Keratinocyte (primary cell): ENCODE measurements at places on chromosomes 5 and 9. TPM values are rescaled to one million over a fixed set of nuclear protein-coding genes. Genes with fewer than 3 reads are reported as not detected.

The KIF4B gene
- polyA plus RNA-seq: not detected in 3 replicates

GRCh38 chr5:132177691-132178149 is 49.9 kb downstream of the P4HA2 start:
- no peak for DNase-seq

The KCNN2 gene
- polyA plus RNA-seq: 0.09 TPM in 2 of 3 replicates, not detected in the other

DNA sequence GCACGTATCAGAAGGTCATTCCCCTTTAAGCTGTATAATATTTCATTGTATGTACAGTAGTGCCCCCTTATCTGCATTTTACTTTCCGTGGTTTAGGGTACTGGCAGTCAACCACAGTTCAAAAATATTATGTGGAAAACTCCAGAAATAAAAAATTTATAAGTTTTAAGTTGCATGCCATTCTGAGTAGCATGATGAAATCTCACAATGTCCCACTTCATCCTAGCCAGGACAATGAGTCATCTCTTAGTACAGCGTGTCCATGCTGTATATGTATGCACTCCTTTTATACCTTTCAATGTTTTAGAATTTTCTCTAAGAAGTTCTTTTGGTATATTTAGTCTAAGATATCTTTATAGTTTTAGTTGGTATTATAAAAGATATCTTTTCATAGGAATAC is 115.0 kb upstream of the HAND1 start:
- no peak for DNase-seq

The ALG2 gene
- 48.2 to 57.1 TPM (median 50.9 TPM) in 3 replicates for polyA plus RNA-seq

The SPATA6L gene
- 0.51 to 0.92 TPM (median 0.80 TPM) in 3 replicates for polyA plus RNA-seq

DNA sequence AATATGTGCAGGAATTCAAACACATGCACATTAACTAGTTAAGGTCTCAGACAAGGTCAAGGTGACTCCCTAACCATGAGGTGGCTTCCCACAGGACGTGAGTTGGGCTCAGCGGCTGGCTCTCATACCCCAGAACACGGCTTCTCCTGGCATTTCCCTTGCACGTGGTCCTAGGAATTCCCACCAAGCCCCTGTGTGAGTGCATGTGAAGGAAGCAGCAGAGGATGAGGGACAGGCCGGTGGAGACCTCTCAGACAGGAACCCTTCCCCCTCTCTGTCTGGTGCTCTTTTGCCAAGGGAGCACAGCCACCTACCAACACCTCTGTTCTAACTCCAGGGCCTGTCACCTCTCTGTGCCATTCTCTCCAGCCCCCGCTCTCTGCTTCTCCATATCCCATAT is 271.0 kb downstream of the FSTL4 start:
- no peak for DNase-seq

GRCh38 chr5:133924221-133924920 is 44.1 kb downstream of the C5orf15 start:
- DNase-seq: no peak

GRCh38 chr9:134981829-134982228 is 64.1 kb upstream of the FCN1 start:
- DNase-seq: no peak

DNA sequence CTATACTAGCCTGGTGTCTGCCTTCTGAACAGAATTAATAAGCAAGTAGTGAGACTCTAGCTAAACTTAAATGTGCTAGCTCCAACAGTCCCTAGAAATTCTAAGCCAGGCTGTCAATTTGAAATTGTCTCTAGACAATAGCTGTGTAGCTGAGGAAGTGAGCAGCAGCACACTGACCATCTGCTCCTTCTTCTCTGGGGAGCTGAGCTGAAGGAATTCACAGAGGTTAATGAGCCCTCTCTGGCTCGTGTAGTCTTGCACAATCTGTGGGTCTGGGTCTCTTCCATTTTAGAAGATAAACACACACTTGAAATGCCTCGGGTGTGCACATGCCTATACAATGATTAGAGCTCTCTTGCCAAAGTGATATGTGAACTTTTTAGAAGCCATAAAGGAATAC is 63.5 kb upstream of the BARX1 start:
- no peak for DNase-seq

- no peak for DNase-seq
Measured at GRCh38 chr9:10855847-10856246, 243.0 kb upstream of the PTPRD start.

GRCh38 chr5:92899611-92900010 is 681.4 kb downstream of the NR2F1-AS1 start:
- DNase-seq: no peak

DNA sequence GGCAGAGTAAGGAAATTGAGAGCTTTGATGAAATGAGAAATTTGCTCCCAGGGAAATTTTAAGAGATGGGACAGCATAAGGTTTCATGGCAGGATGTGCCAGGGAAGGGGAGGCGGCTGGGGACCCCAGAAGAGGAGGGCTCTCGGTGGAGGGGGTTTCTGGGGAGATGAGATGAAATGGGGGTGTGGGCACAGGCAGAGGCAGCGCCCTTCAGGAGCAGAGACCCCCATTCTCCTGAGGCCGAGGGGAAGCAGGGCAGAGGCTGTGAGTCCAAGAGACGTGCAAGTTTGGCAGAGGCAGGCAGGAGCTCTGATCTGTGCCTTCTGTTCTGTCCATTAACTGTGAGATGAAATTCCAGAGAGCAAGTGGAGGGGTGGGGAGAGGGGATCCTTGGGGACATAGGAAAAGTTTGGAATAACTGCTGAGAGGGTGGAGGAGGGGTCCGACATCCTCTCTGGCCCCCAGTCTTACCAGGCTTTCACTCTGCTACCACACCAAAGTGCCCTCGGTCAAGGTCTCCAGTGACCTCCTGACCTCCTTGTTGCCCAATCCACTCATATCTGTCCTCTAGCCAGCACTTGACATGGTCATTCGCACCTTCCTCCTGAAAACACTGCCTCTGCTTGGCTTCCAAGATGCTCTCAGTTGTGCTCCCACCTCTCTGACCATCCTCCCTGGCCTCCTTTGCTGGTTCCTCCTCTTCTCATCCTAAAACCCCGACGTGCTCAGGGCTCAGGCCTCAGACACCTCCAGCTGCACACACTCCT is 108.1 kb upstream of the MVB12B start:
- DNase-seq: no peak

DNA sequence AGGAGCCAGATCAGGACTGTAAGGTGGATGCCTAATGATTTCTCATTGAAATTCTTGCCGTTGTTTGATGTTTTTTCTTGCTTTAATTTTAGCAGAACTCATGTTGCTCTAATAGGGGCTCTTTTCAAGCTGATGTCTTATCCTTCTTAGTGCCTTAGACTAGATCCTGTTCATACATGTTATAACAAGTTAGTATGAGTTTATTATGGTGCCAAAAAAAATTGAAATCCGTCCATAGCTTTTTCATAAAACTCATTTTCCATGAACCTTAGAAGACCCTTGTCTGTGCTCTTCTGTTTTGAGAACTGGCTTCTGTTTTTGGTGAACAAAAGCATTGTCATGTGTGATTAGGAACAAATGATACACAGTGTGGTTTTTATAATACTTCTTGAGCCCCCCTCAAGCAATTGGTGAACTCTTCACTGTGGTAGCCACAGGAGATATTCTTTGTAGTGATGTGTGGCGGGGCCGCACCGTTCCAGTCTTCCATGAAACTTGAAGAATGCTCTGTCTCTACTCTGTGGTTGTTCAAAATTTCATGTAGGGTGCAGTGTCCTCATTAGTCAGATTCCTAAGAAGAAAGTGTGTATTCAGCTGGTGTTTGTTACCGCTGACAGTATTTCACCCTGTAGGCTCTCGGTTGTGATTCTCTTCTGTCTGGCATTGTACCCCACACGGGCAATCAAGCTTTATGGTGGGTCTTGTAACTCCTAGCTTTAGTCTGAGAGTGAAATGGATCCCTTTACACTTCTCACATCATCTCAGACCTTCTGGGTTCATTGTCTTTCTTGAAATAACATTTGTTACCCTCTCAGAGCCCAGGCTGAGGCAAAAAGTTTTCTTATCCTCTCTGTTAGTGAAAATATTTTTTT is 10.7 kb downstream of the OTULIN start:
- DNase-seq: no peak

The SRD5A1 gene
- polyA plus RNA-seq: 17.0 to 52.0 TPM (median 35.4 TPM) in 3 replicates

- DNase-seq: no peak
Measured at GRCh38 chr9:133253268-133253667, 21.7 kb downstream of the ABO start.

The ITGA1 gene
- polyA plus RNA-seq: 0.48 to 1.4 TPM (median 1.2 TPM) in 3 replicates

The PCDHA12 gene
- 0.04 to 0.40 TPM (median 0.07 TPM) in 3 replicates for polyA plus RNA-seq

The PKD2L2 gene
- 0.10 TPM in 1 of 3 replicates, not detected in the others for polyA plus RNA-seq

DNA sequence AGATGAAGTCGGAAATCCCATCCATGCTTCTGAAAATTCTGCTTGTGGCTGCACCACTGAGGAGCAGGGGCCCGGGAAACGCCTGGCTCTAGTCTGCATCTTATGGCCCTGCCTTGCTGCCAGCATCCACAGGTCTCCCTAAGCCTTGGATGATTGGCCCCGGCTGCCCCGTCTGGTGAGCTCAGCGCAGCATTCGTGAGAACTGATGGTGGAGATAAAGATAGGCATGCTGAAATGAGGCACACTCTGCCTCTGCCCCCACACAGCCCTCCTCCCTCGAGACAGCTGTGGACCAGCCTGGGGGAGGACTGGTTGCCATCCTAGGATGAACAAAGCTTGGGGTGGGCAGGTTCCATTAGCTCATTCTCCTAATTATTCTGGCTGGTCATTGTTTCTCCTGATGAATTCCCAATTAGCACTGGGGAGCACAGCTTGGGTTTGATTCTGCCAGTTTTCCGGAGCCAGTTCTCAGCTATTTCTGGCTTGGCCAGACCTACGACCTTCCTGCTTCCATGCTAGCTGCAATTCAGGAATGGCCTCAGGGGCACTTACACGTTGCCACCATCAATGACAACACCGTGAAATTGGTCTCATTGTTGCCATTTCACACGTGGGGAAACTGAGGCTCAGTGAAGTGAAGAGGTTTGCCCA is 62.8 kb upstream of the CPEB4 start:
- DNase-seq: no peak

The BARHL1 gene
- polyA plus RNA-seq: not detected in 3 replicates

The ZNF484 gene
- 2.7 to 4.0 TPM (median 2.9 TPM) in 3 replicates for polyA plus RNA-seq

The ZDHHC11 gene
- polyA plus RNA-seq: 0.29 to 0.62 TPM (median 0.33 TPM) in 3 replicates

DNA sequence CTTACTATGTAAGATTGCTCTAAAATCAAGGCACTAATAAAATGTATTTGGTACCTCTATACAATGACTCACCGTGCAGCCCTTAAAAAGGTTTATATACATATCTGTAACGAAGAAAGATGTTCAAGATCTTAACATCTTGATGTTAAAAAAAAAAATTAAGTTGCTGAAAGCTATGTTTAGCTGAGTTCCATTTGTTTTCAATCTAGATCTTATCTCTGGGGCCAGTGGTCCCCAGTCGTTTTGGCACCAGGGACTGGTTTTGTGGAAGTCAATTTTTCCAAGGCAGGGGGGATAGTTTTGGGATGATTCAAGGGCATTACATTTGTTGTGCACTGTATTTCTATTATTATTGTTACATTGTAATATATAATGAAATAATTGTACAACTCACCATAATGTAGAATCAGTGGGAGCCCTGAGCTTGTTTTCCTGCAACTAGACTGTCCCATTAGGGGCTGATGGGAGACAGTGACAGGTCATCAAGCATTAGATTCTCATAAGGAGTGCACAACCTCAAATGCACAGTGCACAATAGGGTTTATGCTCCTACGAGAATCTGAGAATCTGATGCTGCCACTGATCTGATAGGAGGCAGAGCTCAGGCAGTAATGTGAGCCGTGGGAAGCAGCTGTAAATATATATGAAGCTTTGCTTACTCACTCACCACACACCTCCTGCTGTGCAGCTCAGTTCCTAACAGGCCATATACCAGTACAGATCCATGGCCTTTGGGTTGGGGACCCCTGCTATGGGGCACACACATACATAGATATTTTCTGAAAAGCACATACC is 27.6 kb upstream of the TSLP start:
- no peak for DNase-seq

DNA sequence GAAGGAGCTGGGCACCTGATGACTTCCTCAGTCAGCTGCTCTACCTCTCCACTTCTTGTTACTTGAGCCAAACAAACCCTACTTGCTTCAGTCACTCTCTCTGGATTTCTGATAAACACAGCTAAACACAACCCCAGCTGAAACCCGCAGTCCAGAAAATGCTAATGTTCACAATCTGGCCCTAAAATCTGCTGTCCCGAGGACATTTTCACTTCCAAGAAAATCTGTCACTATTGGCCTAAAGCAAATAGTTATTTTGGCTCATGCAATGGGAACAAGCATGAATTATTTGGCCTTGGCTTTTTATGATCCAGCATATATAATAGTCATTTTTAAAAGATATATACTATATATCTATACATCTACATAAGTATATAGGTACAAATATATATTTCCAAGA is 19.1 kb downstream of the FAM81B start:
- no peak for DNase-seq

- DNase-seq: no peak
Measured at GRCh38 chr9:122998448-122998847, 35.0 kb upstream of the GPR21 start.

The CXCL14 gene
- polyA plus RNA-seq: 14.0 to 613 TPM (median 124 TPM) in 3 replicates

The NUTM2F gene
- polyA plus RNA-seq: not detected in 3 replicates

- peak; percentile 48 for DNase-seq
Measured at GRCh38 chr5:148733601-148734438, 79.5 kb upstream of the HTR4 start.

DNA sequence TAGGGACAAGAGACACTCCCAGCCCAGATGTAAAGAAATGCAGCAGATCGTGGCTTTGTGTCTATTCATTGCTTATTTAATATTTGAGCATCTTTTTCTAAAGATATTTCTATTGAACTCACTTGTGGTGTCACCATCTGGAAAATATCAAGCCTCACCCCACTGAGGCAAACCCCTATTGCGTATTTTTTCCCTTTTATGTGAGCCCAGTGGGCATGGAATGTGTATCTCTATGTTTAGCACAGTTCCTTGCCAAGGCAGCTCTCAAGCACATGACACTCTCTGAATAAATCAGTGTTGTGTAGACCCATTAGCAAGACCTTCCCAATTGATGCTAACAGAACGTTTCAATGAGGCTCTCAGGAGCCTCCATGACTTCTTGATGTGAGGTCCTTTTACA is 81.6 kb downstream of the TMEM174 start:
- DNase-seq: no peak

The LHX3 gene
- polyA plus RNA-seq: not detected in 3 replicates

The PCDHA9 gene
- 0.01 TPM in 1 of 3 replicates, not detected in the others for polyA plus RNA-seq

DNA sequence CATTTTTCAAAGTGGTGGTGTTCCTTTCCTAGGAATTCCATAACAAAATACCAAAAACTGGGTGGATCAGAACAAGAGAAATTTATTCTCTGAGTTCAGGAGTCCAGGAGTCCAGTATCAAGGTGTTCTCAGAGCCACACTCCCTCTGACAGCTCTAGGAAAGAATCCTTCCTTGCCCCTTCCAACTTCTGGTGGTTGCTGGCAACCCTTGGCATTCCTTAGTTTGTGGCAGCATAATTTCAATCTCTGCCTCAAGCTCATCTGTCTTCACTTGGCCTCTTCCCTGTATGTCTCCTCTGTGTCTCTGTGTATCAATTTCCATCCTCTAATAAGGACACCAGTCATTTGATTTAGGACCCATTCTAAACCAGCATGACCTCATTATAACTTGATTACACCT is 243.7 kb downstream of the MPDZ start:
- DNase-seq: no peak

GRCh38 chr9:110073356-110073905 is 134.5 kb downstream of the C9orf152 start:
- DNase-seq: no peak

DNA sequence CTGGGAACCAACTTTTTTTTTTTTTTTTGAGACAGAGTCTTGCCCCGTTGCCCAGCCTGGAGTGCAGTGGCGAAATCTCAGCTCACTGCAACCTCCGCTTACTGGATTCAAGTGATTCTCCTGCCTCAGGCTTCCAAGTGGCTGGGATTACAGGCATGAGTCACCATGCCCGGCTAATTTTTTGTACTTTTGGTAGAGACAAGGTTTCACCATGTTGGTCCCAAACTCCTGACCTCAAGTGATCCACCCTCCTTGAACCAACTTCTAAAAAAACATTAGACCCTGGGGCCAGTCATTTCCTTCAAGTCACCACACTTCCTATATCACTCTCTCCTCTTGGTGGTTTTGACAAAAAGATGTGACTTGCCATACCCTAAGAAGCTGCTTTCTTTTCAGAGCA is 10.9 kb upstream of the SHROOM1 start:
- DNase-seq: no peak
